Heart right ventricle (tissue), 16 donors: ENCODE measurements at places on chromosomes 7 and 10.

DNA sequence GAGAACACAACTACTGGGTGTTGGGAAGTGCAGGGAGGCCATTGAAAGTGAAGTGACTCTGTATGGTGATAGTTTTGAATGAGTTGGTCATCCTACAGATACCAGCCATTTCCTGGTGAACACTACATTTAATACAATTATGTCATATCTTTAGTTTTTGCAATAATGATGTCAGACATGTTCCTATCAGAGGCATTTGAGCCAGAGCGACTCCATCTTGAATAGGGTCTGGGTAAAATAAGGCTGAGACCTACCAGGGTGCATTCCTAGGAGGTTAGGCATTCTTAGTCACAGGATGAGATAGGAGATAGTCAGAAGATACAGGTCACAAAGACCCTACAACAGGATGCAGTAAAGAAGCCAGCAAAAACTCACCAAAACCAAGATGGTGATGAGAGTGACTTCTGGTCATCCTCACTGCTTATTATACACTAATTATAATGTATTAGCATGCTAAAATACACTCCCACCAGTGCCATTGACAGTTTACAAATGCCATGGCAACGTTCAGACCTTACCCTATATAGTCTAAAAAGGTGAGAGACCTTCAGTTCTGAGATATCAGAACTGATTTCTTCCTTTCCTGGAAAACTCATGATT lies 28.2 kb downstream of the ADK start:
- no peak for DNase-seq

DNA sequence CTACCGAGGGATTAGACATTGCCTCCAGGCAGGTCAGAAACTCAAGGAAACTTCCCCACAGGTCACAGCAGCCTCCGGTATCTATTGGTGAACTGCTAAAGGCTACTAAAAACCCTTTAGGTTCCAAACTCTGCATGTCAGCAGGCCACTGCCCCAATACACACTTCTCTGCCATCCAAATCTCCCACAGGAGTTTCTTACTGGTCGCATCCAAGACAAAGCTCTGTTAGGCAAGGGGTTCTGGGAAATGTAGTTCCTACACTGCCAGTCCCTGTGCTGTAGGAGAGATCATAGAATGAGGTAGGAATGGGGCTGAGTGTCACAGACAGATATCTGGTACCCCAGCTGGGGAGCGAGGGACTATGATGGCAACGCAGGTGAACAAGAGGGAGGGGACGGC lies 757.0 kb upstream of the C7orf33 start:
- DNase-seq = no peak

DNA sequence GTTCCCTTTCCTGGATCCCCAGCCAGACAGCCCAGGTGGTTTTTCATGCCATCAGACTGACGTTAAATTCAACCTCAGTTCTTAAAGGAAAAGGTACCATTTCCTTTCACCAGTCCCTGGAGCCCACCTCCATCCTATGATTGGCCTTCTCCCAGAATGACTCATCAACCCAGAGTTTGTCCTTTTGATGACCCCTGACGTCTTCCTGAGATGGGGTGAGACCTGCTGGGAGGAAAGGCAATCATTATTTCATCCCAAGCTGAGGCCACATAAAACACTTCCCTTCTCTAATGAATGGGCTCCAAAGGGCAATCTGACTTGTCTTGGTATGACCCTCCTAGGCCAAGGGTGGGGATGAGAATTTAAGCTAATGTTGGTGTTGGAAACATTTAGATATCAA lies 750.7 kb downstream of the SUGCT start:
- DNase-seq = no peak

DNA sequence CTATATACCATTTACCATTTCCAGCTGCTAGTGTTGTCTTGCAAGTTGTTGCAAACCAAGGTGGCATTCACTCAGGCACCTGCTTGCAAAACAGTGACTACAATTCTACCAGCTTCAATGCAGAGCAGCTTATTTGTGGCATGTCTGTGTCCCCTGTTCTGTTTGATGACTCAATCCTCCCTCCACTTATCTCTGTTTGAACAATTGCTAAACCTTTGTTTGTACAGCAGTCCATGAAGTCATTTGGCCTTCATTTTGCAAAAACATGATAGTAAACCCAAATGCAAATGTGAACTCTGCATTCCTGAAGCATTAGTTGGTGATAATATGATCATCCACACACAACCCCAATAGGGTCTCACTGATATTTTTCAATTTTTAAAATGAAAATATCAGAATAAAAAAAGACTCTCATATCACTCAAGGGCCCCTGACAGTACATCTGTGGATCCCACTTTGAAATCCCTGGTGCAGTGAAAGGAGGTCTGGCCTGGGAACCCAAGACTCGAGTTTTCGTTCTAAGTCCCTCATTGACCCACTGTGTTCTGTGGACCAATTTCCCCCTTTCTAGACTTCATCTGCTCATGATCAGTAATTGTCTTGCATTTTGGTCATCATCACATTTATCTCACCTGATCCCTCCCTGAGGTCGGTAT lies 425.4 kb downstream of the RPS24 start:
- DNase-seq = no peak

DNA sequence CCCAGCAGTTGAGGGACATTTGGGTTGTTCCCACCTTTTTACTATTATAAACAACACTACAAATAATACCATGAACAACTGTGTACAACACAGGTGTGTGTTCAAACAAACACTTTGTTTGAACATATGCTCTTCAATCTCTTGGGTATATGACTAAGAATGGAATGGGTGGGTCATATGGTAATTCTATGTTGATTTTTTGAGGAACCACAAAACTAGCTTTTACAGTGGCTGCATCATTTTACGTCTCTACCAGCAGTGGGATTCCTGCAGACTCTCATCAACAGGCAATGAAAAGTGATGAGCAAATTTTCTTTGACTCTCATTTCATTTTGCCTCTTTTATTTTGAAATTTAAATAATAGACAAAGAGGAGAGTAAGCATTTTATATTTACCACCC lies 116.9 kb upstream of the KLF14 start:
- DNase-seq = no peak

DNA sequence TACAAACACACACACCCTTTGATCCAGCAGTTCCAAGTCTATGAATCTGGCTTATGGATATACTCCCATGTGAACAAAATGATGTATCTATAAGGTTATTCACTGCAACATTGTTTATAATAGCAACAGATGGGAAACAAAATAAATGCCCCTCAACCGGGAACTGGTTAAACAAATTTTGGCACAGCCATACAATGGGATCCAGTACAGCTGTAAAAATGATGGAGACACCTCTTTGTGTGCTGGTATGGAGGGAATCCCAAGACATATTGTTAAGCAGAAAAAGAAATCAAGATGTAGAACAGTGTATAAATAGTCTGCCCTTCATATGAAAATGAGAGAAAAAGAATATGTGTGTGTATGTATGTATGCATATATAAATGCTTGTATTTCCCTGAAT lies 155.5 kb downstream of the SNX10 start:
- DNase-seq = no peak

- DNase-seq = no peak
Observed at GRCh38 chr10:123890226-123890625, 1.4 kb downstream of the CPXM2 start.

- no peak for DNase-seq
Observed at GRCh38 chr10:123474700-123475099, 191.5 kb upstream of the GPR26 start.
